ENCODE measurements at places on chromosomes 1 and 21. TPM values are rescaled to one million over a fixed set of nuclear protein-coding genes. Genes with fewer than 3 reads are reported as not detected.

KCNH1 gene
- 0.97 TPM for total RNA-seq

BRDT gene
- not detected for total RNA-seq

SPRR2E gene
- total RNA-seq = not detected

AADACL3 gene
- total RNA-seq = not detected

KLHDC8A gene
- not detected for total RNA-seq

LRRC3 gene
- total RNA-seq = 0.37 TPM

UQCRH gene
- total RNA-seq = 1,107 TPM

PAPPA2 gene
- 2.0 TPM for total RNA-seq

GNPAT gene
- total RNA-seq = 79.6 TPM

PAFAH2 gene
- total RNA-seq = 5.6 TPM

URB2 gene
- 7.0 TPM for total RNA-seq

KCNE2 gene
- total RNA-seq = not detected

REG4 gene
- total RNA-seq = not detected

ELAPOR1 gene
- total RNA-seq = 1.1 TPM

NPHS2 gene
- not detected for total RNA-seq

HJV gene
- not detected for total RNA-seq

FRRS1 gene
- total RNA-seq = 18.6 TPM

ECE1 gene
- 64.7 TPM for total RNA-seq

CFH gene
- total RNA-seq = 57.0 TPM

LMX1A gene
- total RNA-seq = not detected

PFDN2 gene
- 85.6 TPM for total RNA-seq

ALDH4A1 gene
- total RNA-seq = 2.5 TPM

NT5C1A gene
- not detected for total RNA-seq

CITED4 gene
- 0.14 TPM for total RNA-seq

GJA8 gene
- not detected for total RNA-seq

SPRR1B gene
- total RNA-seq = not detected
